CD4-positive, alpha-beta T cell treated with Interleukin-4 for 4 hours (primary cell): ENCODE measurements at places on chromosomes 13 and 19.

DNA sequence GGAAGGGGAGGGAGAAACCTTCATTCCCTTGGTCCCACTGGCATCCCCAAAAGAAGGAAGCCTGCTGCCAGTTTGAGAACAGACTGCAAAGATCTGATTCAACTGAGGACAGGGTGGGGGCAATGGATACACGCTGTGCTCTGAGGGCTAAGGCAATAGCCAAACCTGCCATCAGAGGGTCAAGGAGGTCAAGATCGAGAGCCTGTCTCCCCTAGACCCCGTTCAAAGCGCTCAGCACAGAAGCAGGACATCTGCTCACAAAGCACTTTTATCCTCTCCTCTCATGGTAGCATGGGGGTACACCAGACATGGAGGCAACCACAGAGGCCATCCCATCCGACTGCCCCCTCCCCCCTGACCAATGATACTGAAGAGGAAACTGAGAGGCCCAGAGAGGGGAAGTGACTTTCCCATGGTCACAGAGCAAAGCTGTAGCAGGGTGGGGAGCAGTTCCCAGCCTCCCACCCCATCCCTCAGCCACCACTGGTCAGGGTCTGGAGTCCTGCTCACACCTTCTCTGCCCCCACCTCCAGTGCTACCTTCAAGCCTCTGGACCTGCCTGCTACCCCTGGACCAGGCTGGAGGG lies 11.1 kb downstream of the POU2F2 start:
- peak; percentile 15 for DNase-seq

DNA sequence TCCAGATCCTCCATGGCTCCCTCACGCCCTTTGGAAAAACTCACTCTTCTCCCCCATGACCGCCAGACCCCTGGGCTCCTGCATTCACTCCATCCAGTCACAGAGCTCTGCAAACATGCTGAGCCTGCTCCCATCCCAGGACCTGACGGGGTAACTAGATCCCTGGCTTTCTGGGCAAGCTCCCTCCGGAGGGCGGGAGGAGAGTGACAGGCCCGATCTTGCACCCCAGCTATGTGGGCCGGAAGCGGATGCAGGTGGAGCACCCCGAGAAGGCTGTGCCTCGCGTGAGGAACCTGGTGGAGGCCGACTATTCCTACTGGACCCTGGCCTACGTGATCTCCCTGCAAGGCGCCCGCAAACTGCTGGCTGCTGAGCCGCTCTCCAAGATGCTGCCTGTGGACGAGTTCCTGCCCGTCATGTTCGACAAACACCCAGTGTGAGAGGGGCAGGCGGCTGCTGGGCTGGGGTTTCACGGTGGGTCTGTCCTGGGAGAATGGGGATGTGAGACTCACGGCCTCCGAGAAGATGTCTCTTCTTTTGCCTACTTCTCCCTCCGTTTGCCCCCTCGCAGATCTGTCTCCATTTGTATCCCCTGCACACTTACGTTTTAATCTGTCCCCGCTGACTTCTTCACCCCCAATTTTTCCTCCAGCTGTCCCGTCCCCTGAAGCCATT lies 25.2 kb downstream of the COLGALT1 start:
- no peak for DNase-seq

DNA sequence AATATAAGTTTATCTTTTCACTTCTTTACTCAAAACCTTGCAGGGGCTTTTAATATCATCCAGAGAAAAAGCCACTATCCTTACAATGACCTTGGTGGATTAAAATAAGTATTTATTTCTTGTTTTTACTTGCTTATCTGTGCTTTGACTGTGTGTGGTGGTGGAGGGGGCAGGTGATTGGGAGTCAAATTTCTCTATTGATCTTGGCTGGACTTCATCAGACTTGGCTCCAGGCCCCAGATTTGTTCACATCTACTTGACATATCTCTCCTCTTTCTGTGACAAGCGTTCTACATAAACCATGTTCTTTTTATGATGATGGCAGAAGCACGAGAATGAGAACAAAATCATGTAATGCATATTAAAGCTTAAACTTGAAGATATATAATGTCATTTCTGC lies 670.8 kb downstream of the PCDH17 start:
- no peak for DNase-seq

- no peak for DNase-seq
Observed at GRCh38 chr19:16899566-16900075, 10.8 kb downstream of the F2RL3 start.

DNA sequence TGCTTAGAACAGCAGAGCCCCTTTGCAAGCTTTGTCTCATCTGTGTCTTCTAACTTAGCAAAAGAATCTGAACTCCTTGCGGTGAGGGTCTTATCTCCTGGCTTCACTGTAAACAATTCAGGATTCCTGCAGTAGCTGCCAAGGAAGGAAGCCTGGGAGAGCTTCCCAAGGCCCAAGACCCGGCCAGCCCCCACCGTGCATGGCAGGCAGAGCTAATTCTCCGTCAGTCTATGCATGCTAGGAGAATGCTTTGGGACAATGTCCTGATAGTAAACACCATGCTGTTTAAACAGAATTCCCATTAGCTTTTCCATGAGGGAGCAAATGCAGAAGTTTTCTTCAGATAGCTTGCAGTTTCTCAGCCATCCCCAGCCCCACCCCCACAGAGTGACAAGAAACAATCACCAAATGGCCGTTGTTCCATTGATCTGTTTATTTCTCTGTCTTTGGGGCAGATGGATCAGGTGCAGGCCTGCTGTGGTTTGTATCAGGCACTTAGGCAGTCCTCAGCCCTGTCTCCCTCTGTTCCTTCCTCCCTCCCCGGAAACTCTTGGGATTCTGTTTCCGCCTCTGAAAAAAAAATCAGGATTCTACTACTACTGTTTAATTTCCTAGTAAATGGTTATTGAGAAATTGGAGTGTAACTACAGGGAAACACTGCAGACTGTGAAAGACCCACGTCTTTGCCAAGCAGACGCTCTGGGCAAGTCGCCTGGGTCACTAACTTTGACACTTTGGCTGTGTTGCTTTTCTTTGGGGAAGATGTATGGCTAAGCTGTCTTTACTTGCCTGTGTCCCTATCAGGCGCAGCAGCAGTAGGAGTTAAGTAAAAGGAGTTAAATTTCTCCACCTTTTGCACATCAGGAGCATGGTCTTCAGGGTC lies 40.7 kb upstream of the SPATA13 start:
- DNase-seq: no peak

GRCh38 chr19:5628919-5629481 lies 6.1 kb downstream of the SAFB start:
- no peak for DNase-seq

DNA sequence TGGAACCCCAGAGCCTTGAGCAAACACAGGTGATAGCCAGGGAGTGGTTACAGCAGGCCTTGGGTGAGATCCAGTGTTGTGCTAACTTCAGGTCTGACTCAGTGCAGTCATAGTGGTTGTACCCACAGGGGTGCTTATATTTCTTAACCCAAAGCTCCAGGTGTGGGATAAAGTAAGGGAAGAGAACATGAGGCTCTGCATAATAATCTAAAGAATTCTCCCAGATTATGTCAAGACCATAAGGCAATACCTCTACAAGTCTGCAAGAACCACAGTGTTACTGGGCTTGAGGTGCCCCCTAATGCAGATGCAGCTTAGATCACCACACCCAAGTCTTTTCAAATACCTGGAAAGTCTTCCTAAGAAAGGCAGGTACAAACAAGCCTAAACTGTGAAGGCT lies 485.4 kb downstream of the RFC3 start:
- DNase-seq: no peak

DNA sequence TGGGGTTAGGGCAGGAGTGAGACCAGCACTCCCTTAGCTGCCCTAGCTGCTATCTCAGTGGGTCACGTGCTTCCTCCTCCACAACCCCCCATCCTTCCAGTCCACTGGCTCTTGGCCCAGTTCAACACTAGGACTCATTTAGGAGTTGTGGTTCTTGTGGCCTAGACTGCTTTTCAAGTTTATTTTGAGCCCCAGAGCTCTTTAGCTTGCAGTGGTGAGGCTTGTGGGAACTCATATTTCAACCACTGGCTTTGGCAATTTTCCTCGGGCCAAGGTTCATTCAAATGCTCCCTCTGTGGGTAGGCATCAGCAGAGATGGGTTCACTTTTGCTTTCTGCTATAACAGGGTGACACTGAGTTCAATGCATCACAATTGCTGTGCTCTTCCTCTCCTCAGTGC lies 436.2 kb upstream of the SLITRK5 start:
- no peak for DNase-seq

DNA sequence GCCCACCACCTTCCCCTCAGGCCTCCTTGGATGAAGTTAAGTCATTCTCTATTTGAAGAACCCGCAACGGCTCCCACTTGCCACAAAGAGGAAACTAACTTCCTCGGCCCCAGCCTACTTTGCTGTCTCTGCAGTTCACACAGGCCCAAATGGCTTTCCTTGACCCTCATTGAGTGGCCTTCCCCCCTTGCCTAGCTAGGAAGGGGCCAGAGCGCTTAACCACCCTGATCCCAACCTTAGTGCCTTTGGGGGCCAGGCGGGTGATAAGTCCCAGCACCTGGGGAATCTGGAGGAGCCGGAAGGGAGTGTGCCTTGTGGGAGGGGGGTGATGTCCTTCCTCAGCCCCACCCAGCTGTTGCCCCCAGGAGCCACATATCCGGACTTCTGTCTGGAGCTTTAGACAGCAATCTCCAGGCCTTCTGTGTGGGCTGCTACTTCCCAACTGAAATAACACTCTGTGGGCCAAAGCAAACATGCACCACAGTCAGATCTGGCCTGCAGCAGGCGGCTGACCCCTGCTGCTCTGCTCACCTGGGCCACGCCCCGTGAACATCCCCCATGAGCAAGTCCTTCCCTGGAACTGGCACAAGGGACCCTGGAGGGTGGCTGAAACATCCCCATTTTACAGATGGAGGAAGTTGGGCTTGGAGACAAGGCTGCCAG lies 10.5 kb downstream of the NECTIN2 start:
- DNase-seq: no peak

DNA sequence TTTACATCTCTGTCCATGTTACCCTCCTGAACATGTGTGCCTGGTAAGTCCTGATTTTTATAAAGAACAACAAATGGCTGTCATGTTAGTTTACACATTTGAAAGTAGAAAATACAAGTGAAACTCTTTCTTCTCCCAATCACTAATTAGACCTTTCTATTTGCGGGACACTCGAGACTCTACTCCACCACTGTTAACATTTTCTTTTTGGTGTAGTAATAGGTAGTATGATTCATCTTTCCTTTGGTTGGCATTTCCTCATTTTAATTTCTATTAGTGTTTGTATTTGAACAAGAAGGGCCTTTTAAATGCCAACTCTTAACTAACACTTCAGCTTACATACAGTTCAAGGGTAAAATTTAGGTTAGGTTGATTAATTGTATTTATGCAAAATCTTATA lies 371.1 kb downstream of the PCDH9 start:
- DNase-seq: no peak

GRCh38 chr19:47489072-47489914 lies 5.3 kb upstream of the KPTN start:
- DNase-seq: no peak

GRCh38 chr19:15321739-15322138 lies 10.6 kb downstream of the BRD4 start:
- no peak for DNase-seq

DNA sequence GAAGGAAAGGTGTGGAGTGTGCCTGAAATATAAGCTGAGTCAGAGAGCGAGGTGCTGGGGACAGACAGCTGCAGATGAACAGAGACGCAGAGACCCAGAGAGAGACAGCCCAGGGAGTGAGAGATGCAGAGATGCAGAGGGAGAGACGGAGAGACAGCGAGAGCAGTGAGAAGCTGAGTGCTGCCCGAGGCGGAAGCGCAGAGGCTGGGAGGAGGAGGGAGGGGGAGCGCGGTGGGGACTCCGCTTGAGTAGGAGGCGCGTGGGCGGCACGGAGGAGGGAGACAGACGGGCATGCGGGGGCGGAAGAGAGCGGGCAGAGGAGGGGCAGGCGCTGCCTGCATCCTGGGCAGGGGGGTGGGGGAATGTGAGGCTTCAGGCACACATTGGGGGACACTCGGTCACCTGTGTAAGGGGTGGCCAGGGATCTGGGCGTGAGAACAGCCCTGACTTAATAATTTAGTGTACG lies 25.7 kb downstream of the SLC8A2 start:
- DNase-seq: peak; percentile 57
